Type B pancreatic cell (in vitro differentiated cells): ENCODE measurements at places on chromosomes 11 and 22.

DNA sequence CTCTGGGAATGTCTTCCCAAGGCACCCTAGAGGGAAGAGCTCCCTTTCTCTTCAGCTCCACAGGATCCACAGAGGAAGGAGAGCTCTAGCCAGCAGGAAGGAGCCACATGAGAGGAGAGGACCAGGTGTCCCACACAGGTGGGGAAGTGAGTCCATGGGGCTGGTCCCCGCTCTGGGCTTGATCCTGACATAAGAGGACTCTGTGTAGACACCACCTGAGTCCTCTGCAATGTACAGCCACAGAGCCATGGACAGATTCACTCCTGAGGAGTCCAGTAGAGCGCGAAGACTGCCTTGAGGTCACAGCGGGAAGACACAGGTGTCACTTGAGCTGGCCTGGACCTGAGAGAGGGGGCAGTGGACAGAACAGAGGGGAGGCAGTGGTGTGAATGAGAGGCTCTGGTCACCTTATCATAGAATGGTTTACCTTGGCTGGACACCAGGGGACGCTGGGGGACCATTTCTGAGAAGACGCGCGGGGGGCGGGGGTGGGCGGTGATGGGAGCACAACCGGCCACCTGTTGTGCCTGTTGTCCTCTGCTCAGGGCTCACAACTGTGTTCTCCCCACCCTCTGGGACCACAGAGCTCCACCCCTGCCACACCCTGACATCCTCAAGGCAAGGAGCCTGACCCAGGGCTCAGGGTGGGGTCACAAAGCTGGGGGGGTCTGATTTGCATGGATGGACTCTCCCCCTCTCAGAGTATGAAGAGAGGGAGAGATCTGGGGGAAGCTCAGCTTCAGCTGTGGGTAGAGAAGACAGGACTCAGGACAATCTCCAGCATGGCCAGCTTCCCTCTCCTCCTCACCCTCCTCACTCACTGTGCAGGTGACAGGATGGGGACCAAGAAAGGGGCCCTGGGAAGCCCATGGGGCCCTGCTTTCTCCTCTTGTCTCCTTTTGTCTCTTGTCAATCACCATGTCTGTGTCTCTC, 128.2 kb downstream of the ZNF280B start:
- H3K27ac ChIP-seq, result no peak overlapping the region
- no peaks in the 10 kb centered on the region for H3K36me3 ChIP-seq
- H3K27me3 ChIP-seq, result peaks cover 80% of the 10 kb centered on the region
- no peaks in the 10 kb centered on the region for H3K4me1 ChIP-seq
- DNase-seq, result no peak

GRCh38 chr11:82701847-82702520, 31.7 kb downstream of the FAM181B start:
- H3K27ac ChIP-seq, result no peak overlapping the region
- H3K36me3 ChIP-seq, result no peaks in the 10 kb centered on the region
- no peaks in the 10 kb centered on the region for H3K4me1 ChIP-seq
- DNase-seq, result no peak
- no peaks in the 10 kb centered on the region for H3K27me3 ChIP-seq

GRCh38 chr11:125201525-125202141, 37.1 kb downstream of the PKNOX2 start:
- no peak for DNase-seq
- H3K4me3 ChIP-seq, result peak overlapping the region; percentile 66
- H3K36me3 ChIP-seq, result peaks cover 6% of the 10 kb centered on the region
- peak overlapping the region; percentile 77 for H3K27ac ChIP-seq

DNA sequence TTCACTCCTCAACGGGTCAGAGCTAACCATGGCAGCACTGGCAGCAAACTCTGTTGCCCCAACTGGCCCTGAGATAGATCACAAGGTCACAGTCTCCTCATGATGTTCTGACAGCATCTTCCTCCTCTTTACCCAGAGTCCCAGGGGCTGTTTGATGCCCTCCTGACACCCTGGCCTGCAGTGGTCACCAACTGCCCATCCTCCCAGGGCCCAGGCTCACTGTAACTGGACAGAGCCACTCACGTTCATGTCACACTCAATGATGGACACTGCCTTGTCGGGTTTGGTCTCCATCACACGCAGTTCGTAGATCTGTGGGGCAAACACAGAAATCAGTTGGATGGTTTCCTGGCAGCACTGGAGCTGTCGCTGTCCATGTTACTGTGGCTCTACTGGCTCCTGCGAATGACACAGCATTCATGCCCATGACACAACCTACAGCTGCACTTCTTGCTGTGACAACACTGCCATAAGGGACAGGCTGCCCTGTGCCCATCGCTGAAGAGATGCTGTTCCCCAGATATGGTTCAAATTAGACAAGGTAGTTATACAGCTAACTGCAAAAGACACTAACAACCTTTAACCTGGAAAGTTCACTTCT, 10.4 kb upstream of the C22orf39 start:
- DNase-seq, result no peak
- H3K27me3 ChIP-seq, result no peaks in the 10 kb centered on the region
- peaks cover 24% of the 10 kb centered on the region for H3K36me3 ChIP-seq
- H3K4me3 ChIP-seq, result no peak overlapping the region
- no peak overlapping the region for H3K27ac ChIP-seq

- no peak overlapping the region for H3K4me3 ChIP-seq
- DNase-seq, result no peak
- H3K36me3 ChIP-seq, result peaks cover 24% of the 10 kb centered on the region
- H3K27me3 ChIP-seq, result no peaks in the 10 kb centered on the region
- H3K27ac ChIP-seq, result no peak overlapping the region
- H3K4me1 ChIP-seq, result peaks cover 11% of the 10 kb centered on the region
These were observed 36.8 kb downstream of the BRD1 start for GRCh38 chr22:49790912-49791311.

- no peaks in the 10 kb centered on the region for H3K36me3 ChIP-seq
- H3K4me3 ChIP-seq, result peak overlapping the region; percentile 86
- peak; percentile 68 for DNase-seq
- H3K27ac ChIP-seq, result peak overlapping the region; percentile 76
- H3K27me3 ChIP-seq, result peaks cover 48% of the 10 kb centered on the region
These were observed 789 bp upstream of the CBX7 start for GRCh38 chr22:39153220-39153717.

GRCh38 chr11:46386674-46387073, 4.9 kb downstream of the CHRM4 start:
- DNase-seq, result no peak
- peaks cover 49% of the 10 kb centered on the region for H3K27me3 ChIP-seq
- no peak overlapping the region for H3K27ac ChIP-seq

GRCh38 chr11:68550485-68550817, 89.9 kb downstream of the PPP6R3 start:
- no peak overlapping the region for H3K27ac ChIP-seq
- H3K4me3 ChIP-seq, result no peak overlapping the region
- no peaks in the 10 kb centered on the region for H3K27me3 ChIP-seq
- peaks cover 62% of the 10 kb centered on the region for H3K36me3 ChIP-seq

- H3K27me3 ChIP-seq, result peaks cover 17% of the 10 kb centered on the region
- H3K36me3 ChIP-seq, result no peaks in the 10 kb centered on the region
- H3K4me3 ChIP-seq, result no peak overlapping the region
- H3K27ac ChIP-seq, result no peak overlapping the region
- H3K4me1 ChIP-seq, result peaks cover 31% of the 10 kb centered on the region
These were observed 381.7 kb downstream of the AASDHPPT start for GRCh38 chr11:106459135-106459534.

DNA sequence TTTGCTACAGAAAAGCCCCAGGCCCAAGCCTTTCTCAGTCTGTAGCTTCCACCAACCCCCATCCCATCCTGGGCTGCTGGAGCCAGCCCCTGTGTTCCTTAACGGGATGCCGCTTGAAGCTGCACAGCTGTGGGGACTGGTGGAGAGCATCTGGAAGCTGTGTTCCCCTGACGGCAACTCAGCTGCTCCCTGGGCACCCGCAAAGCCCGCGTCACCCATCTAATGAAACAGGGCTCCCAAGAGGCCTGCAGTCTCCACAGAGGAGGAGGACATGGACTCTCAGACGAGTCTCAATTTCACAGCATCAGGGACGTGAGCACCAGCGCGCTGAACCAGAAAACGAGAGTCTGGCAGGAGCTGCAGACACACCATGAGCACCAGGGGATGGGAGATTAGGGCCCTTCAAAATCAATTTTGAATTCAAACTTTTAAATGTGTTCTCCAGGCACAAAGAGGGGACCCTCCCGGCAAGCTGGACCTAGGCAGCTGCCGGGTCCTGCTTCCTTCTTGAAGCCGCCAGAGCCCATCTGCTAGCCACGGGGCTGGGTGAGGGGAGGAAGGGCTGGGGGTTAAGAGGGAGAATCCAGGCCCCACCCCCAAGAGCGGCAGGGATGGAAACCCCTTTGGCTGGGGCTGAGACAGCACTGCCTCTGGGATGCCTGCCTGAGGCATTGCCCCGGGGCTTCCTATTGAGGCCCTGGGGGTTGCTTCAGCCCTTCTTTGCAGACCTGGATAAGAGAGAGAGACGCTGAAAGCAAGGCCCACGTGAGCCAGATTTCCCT, 21.0 kb downstream of the LMO1 start:
- H3K4me3 ChIP-seq, result no peak overlapping the region
- H3K27me3 ChIP-seq, result peaks cover 22% of the 10 kb centered on the region
- no peak for DNase-seq
- H3K36me3 ChIP-seq, result no peaks in the 10 kb centered on the region
- peaks cover 17% of the 10 kb centered on the region for H3K4me1 ChIP-seq

GRCh38 chr22:43750751-43751150, 61.4 kb downstream of the EFCAB6 start:
- peaks cover 8% of the 10 kb centered on the region for H3K4me1 ChIP-seq
- no peak for DNase-seq
- peaks cover 3% of the 10 kb centered on the region for H3K36me3 ChIP-seq
- H3K27me3 ChIP-seq, result peaks cover 30% of the 10 kb centered on the region
- H3K4me3 ChIP-seq, result no peak overlapping the region

GRCh38 chr11:88464528-88464927, 127.0 kb upstream of the CTSC start:
- no peak overlapping the region for H3K4me3 ChIP-seq
- H3K4me1 ChIP-seq, result no peaks in the 10 kb centered on the region
- no peaks in the 10 kb centered on the region for H3K27me3 ChIP-seq

DNA sequence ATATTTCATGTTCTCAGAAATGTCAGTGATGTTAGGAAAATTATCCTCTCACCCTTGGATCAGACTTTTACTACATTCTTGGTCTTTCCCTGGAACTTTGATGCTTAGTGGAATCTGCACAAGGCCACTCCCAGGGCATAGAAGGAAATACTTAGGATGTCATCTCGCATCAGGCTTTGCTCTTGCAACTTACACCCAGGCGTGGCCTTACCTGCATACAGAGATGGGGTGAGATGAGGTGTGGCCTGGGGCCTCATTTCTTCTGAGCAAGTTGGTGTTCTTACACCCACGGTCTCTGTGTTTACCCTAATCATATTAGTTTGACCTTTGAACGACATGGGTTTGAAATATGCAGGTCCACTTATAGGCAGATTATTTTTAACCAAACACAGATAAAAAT, 19.0 kb upstream of the OR52K2 start:
- no peak overlapping the region for H3K4me3 ChIP-seq
- H3K36me3 ChIP-seq, result no peaks in the 10 kb centered on the region
- DNase-seq, result no peak
- no peak overlapping the region for H3K27ac ChIP-seq
- no peaks in the 10 kb centered on the region for H3K4me1 ChIP-seq
- peaks cover 8% of the 10 kb centered on the region for H3K27me3 ChIP-seq

GRCh38 chr11:1202154-1202775, 20.6 kb upstream of the MUC5B start:
- no peak overlapping the region for H3K4me3 ChIP-seq
- H3K36me3 ChIP-seq, result no peaks in the 10 kb centered on the region
- H3K27me3 ChIP-seq, result no peaks in the 10 kb centered on the region
- DNase-seq, result peak; percentile 66
- H3K27ac ChIP-seq, result no peak overlapping the region

DNA sequence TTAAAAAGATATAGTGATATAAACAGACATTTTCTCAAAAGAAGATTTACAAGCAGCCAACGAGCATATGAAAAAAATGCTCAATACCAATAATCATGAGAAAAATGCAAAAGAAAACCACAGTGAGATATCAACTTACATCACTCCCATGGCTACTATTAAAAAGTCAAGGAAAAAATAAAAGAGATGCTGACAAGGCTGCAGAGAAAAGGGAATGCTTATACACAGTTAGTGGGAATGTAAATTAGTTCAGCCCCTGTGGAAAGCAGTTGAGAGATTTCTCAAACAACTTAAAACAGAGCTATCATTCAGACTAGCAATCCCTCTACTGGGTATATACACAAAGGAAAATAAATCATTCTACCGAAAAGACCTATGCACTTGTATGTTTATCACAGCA, 97.1 kb upstream of the CARD18 start:
- no peaks in the 10 kb centered on the region for H3K4me1 ChIP-seq
- H3K27ac ChIP-seq, result no peak overlapping the region
- H3K36me3 ChIP-seq, result no peaks in the 10 kb centered on the region
- no peak for DNase-seq
- no peak overlapping the region for H3K4me3 ChIP-seq

DNA sequence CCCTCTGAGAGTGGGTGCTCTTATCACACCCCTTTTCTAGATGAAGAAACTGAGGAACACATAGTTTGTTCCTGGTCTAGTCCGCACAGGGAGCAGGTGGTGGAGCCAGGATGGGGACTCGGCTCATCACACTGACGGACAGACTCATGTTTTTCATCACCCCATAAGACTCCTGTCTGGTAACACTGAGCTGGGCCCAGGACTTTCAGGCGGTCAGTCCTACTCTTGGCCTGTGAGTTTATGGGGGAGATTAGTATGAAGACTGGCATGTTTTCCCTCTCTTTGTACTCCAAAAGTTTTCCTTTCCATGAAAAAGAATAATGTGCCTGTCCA, 160.8 kb downstream of the LDLRAD3 start:
- H3K4me1 ChIP-seq, result peaks cover 23% of the 10 kb centered on the region
- peak overlapping the region; percentile 44 for H3K27ac ChIP-seq
- no peak overlapping the region for H3K4me3 ChIP-seq
- H3K36me3 ChIP-seq, result peaks cover 17% of the 10 kb centered on the region
